ENCODE measurements at places on chromosomes 5 and 9.

DNA sequence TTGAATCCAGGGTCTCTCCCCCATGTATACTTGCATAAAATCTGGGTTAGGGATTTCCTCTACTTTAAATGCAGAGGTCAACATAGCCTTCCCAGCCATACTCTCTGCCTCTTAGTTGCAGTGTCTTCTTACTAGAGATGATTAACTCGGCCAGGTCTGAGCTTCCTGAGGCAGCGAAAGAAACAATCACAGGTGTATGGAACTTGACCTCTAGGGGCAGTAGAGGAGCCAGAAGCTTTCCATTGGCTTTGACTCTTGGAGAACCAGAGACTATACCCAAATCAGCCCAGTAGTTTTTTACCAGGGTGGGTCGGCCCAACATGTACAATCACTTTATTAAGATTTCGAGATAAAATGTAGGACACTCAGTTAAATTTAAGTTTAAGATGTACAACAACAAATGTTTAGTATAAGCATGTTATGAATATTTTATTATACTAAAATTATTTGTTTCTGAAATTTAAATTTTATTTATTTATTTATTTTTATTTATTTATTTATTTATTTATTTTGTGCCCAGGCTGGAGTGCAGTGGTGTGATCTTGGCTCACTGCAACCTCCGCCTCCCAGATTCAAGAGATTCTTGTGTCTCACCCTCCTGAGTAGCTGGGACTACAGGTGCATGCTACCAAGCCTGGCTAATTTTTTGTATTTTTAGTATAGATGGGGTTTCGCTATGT, 48.0 kb upstream of the DMRT3 start:
- peak; percentile 3 for DNase-seq

GRCh38 chr5:180526269-180526668, 32.1 kb downstream of the CNOT6 start:
- no peak for DNase-seq

GRCh38 chr9:21833090-21833801, 30.8 kb downstream of the MTAP start:
- DNase-seq = peak; percentile 69

DNA sequence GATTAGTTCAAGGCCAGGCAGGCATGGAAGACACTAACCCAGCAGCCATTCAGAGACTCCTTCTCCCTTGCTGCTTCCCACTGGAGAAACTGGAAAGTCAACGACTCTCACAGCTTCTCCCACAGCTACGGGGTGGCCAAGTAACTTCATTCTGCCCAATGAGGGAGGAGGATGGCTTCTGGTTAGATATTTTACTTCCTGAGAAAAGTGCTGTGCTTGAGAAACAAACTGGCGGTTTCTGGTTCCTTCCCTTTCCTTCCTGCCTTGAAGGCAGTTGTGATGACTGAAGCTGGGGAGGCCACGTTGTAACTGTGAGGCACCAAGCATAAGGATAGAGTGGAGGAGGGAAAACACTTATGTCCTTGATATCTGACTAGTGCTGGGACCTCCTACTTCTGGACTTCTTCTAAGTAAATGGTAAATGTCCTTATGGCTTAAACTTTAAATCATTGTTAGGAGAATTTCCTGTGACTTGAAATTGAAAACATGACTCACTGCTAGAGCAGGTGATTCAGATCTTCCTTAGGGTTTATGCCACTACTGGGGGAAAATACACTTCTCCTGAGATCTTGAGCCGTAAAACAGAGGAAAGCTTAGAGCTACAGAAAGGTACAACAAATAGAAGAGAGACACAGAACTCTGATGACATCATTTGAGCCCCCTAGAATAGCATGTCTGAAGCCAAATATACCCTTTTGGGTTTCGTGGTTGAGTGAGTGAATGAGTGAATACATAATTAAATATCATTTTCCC, 3.1 kb upstream of the GNPDA1 start:
- DNase-seq = peak; percentile 77

DNA sequence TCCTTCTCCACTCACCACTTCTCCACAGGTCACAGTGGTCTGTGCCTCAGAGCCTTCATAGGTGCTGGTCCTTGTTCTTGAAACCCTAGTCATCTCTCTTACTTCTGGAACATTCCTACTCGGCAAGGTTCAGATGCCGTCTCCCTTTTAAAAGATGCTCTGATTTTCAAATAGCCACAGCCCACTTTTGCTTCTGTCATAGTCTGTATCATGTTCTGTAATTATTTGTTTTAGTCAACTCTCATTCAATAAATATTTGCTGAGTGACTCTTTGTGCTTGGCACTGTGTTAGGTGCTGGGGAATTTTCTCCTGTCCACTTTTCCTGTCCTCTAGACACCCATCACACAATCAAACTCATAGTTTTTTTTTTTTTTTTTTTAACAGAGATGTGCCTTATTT, 181.3 kb upstream of the IL12B start:
- no peak for DNase-seq

DNA sequence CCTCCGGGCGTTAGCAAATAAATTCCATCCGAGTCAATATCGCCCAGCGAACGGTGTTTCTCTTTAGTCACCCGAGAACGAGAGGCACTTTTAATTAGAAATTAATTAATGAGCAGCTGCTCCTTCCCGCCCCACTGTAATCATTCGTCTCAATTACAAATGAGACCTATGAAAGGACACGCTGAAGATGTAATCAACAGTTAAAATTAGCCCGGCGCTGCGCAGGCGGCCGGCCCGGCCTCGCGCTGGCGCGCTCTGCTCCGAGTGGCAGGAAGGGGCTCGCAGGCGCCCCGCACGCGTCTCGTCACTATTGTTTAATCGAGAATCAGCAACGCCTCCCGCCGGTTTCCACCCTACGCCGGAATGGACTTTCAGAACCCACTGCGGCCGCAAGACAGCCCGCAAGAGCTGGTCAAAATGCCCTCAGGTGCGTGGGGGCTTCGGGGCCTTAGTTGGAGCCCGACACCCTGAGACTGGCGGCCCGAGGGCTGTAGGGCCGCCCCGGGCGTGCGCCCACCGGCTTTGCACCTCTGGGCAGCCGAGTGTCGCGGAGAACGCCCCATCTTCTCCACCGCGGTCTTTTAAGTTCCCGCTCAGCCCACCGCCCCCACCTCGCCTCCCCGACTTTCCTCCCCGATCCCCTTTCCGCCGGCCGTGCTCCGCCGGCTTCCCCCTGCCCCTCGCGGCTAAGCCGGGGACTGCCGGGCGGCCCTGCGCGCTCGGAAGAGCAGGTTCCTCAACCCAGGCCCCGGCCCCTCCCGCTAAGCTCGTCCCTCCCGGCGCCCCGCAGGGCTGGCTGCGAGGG, 597 bp upstream of the IRX4 start:
- no peak for DNase-seq

- no peak for DNase-seq
Measured at GRCh38 chr5:100479079-100479688, 56.0 kb upstream of the FAM174A start.

GRCh38 chr9:98532147-98532546, 176.6 kb downstream of the GABBR2 start:
- DNase-seq = no peak

DNA sequence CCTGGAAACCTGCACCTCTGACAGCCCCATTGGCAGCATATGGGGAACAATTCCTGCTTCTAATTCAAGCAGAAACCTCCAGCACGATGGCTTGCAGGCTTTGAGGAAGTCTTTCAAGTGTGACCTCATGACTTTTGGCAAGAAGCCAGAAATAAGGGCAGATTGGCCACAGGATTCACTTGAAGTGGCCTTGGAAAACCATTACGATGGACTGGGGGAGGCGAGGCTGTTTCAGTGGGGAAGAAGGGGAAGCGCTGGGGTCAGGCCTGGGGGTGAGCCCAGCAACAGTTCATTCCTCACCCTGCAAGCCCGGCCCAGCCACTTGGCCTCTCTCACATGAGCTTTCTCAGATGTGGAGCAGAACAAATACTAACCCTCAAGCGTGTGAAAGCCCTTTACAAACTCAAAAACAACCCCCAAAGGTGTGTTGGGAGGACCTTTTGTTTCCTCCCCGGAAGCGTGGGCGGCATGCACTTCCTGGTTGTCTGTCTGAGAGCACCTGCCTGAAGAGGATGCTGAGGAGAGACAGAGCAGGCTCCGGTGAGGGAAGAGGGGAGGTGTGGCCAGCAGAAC, 26.9 kb upstream of the EEIG1 start:
- peak; percentile 90 for DNase-seq

DNA sequence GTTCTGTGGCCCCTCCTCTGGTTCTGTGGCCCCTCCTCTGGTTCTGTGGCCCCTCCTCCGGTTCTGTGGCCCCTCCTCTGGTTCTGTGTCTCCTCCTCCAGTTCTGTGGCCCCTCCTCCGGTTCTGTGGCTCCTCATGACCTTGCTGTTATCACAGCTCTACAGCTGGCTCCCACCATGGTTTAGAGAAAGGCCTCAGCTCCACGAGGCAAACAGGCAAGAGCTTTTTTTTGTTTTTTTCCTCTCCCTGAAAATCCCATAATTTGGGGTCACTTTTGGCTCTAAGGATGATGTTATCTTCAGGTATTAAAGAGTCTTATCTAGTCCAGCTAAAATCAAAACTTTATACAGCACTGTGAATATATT, 31.8 kb downstream of the C5orf15 start:
- no peak for DNase-seq

DNA sequence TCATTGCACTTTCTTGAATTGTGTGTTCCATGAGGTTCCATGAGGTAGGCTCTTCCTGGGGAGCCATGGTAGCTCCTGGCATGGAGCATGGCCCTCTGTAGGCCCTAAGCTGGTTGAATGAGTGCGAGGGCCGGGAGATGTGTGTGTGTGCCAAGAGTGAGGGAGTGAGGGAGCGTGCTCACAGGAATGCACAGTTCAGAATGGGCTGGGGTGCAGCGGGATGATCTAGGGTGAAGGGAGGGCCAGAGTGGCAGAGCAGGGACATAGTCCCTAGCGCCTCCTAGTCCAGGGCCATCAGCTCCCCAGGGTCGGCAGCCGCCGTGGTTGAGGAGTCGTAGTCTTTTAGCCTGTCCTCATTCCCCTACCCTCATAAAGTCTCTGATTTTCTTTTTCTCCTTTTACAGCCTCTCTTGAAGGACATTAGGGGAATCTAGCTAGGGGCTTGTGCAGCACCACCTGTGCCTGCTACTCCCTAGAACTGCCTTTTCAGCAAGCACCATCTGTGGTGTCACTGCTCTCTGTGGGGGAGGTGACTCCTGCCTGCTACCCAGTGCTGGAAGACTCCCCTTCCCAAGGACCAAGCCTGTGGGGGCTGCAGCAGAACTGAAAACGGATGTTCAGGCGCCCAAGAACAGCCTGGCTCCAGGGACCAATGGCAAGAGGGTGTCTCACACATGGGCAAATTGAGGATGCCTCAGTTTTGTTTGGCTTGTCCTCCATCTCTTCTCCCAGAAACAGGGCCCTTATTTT, 65.3 kb upstream of the PPARGC1B start:
- no peak for DNase-seq

DNA sequence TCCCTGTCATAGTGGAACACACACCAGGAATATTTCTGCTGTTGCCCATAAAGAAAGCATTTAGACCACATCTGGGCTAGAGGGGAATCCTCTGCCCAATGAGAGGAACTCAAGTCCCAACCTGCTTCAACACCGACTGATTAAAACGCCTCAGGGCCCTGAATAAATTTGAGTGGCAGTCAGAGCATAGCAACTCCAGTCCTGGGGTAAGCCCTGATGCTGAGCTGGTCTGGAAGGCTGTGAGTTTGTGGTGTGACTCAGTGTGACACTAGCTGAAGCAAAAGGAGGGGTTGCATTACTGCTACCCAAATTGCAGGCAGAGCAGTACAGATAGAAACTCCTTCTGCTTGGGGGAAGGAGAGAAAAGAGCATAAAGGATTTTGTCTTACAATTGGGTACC, 148.3 kb downstream of the PRDM9 start:
- no peak for DNase-seq

DNA sequence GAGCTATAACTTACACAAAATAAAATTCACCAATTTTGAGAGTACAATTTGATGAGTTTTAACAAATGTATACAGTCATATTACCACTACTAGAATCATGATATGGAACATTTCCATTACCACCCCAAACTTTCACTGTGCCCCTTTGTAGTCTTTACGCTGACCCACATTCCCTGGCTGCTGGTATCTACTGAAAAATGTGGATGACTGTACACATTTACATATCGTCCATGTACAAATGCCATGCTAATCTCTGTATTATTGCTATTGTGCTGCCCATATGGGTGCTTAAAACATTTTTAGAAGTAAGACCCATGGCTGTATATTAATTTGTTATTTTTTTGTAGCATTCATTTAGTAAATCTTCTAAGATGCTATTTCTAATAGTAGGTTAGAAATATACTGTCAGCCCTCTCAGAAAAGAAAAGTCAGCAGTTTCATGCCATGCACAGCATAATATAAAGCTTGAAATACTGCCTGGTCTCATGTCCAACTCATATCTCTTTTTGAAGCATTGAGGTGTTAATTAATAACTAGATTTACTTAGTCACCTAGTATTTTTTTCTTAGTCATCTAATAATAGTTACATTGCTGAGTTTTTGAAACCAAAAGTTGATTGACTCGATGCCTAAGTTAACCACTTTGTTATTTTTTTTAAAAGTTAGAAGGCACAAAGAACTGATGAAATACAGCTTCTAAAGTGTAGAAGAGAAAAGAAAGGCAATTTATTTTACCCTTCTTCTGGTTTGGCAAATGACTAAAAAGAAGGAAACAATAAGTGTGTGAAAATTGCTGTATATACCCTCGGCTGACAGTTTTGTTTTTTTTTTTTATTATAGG, 188.3 kb upstream of the MEF2C start:
- DNase-seq = no peak

- DNase-seq = no peak
Measured at GRCh38 chr5:7611518-7611917, 215.6 kb downstream of the ADCY2 start.

GRCh38 chr5:55483885-55484284, 50.9 kb downstream of the PLPP1 start:
- DNase-seq = no peak
